ENCODE measurements at places on chromosomes 7 and 10.

DNA sequence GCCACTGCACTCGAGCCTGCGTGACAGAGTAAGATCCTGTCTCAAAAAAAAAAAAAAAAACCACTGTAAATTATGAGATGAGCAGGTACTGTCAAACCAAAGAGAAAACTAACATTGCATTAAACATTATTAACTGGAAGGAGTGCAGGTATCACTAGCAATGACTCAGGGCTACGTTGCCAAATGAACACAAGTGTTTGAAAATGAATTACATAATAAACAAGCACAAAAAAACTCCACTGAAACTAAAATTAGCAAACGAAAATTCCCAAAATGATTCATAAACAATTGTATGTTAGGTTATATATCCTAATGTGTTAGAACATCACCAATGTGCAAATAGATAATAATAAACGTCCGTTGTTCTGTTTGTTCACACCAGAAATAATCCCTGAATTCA is 42.8 kb downstream of the NSUN6 start:
- no peak for DNase-seq

DNA sequence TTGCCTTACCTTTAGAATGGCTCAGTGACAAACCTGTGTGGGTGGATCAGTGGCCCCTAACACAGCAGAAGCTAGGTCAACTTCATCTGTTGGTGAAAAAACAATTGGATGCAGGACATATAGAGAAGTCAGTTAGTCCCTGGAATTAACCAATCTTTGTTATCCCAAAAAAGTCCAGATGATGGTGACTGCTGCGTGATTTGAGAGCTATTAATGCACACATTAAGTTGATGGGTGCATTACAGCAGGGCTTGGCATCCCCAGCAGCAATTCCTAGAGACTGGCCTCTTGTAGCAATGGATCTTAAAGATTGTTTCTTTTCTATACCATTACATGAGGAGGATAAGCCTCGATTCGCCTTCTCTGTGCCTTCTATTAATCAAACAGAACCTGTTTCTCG is 33.3 kb downstream of the OR13A1 start:
- DNase-seq, result no peak

- no peak for DNase-seq
These were observed 12.1 kb upstream of the NPFFR1 start for GRCh38 chr10:70295926-70296325.

DNA sequence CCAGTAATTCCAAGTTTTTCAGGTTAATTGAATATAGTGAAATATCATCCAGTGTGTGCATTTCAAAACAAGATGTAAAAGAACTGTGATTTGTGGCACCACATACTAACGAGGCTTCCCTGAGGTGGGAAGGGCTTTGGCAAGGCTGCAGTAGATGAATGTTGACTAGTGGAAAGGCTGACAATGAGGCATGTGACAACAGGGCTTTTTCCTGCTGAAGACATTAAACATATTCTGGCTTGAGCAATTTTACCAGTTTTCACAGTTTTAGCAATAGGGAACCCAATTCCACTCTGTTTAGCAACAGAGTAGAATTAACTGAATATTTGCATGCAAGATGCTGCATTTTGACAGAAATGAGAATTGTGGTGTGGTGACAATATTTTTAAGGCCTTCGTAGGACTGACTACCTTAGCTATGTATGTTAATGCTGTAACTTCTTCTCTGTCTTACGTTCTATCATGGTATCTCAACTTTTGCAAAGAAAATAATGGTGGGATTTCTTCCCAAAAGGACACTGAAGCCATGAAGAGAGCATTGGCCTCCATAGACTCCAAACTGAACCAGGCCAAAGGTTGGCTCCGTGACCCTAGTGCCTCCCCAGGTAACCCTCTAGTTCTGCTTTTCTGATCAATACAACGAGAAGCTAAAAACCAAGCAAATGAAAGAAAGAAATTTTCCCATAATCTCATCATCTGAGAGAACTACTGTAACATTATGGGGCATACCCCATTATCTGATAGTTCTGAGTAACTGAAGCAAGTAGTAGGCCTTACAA is 68.5 kb downstream of the AP3M1 start:
- DNase-seq, result no peak

All from DMS79 (cell line).